ENCODE measurements at places on chromosomes 2 and 18.

DNA sequence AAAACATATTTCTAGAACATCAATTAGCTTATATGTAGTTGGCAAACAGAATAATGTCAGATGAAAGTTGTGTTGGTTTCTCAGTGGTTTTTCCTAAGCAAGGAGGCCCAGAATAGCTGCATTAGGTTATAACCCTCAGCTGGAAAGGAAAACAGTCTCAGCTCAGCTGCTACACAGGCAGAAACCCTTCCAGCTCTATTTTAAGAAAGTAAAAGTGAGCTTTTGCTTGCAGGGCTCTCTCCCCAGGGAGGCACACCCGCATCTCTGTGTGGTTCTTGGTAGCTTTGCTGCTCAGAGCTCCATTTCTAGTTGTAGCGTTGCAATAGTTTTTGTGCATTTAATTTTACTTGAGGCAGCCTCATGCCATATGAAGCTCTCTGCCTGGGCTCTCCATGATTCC, 54.6 kb downstream of the PIKFYVE start:
- DNase-seq = no peak

DNA sequence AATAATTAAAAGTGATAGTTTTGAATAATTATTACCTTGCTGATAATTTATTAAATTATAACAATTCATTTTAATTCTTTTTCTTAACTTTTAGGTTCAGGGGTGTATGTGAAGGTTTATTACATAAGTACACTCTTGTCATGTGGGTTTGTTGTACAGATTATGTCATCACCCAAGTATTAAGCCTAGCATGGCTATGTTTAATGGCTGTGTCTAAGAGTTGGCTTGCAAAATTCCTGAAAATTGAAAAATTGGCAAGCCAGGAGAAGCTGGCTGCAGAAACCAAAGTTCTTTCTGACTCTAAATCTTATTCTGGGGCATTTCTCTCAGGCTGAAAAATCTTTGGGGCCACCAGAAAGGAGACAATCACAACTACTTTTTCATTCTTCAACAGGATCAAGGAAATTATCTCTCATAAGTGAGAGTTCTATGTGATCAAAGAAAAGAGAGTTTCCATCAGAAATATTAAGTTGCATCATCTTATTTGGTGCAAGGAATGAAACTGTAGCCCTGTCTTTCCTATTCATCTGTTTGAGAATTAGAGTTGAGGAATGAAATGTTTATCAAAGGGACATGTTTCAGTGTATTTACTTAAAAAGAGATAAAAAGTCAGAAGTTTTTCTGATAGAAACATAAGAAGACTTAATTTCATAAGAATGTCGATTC, 412.1 kb upstream of the CDH2 start:
- DNase-seq = no peak

DNA sequence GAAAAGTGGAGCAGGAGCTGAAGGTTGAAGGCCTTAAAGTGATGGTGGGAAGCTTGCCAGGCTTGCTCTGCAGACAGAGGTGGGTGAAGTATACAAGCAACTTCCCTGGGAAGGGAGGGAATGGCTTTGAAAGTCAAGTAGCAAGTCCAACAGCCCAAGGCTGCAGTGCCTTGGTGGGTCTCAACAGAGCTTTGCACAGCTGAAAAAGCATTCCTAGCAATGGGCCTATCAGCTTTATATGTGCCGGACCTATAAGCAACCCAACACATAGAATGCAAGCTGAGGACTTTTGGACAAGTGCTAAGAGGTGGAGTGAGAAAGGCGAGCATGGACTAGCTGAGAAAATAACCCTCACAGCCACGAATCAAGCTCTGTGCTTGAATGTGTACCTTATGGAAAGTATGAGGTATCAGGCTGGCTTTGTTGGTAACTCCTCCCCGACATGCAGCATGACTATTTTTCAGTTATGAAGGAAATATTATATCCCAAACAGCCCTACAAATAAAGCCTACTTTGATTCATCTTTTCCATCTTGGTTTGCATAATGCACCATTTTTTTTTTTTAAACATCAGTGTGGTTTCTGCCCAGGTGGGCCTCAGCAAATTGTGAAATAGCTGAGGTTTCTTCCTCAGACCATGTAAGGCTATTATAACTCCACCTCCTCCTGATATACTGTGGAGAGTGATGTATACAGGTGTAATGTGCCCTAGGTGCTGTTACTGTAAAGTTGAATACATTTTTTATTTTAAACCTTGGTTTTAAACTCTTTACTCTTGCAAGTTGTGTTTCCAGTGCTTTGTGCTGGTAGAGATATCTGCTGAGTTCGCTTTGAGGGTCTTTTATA, 241.4 kb upstream of the CXCR4 start:
- no peak for DNase-seq

- DNase-seq = no peak
These were observed 2.9 kb upstream of the RRM2 start for GRCh38 chr2:10119601-10120157.

DNA sequence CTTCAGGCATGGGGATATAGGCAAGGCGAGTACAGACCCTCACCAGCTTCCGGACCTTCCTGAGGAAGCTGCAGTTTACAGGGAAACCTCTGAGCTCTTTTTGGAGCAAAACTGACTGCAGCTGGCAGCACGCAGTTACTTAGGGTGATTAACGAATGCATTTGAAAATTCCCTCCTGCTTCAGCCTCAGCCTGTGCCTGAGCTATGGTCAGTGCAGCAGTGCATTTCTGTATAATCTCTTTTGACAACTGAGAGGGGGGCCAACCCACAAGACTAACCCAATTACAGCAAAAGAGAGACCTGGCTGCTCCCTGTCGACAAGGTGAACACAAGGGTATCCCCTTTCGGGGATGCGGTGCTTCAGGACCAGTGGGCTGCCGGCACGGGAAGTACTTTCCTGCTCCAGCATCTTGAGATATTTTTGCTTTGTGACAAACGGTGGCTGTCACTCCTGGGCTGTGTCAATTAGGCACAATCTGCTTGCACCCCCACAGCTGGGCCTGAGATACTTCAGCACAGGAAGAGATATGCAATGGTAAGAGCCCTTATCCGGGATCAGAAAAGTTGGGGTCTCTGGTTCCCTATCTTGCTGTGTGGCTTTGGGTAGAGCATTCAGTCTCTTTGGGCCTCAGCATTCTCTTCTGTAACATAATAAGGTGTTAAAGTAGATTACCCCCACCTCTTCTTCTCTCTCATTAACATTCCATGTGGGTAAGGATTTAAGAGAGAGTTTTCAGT, 141.0 kb downstream of the TMEM17 start:
- no peak for DNase-seq

GRCh38 chr2:188524519-188525113, 232.9 kb downstream of the GULP1 start:
- no peak for DNase-seq

Measured in stimulated activated CD8-positive, alpha-beta memory T cell treated with anti-CD3 and anti-CD28 coated beads, Interleukin-15, amount 100 ng/mL, for 24 hours (primary cell).